ENCODE measurements at places on chromosomes 4 and X. TPM values are rescaled to one million over a fixed set of nuclear protein-coding genes. Genes with fewer than 3 reads are reported as not detected.

DNA sequence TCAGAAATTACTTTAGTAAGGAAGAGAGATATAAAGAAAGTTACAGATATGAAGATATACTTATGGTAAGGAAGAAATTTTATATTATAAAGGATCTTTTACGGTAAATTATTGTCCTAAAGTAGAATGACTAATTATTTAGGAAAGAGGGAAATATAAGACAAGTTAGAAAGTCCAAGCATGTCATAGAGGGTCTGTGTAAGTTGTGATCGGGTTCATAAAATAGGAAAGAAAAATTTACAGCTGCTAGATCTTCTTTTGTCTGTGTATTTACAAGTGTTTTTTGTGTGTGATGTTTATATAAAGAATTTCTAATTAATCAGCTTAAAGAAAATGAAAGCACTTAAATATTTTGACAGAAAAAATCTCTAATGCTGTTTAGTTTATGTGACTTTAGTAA lies 1054.9 kb upstream of the DIAPH2 start:
- no peaks in the 10 kb centered on the region for H3K27me3 ChIP-seq
- no peaks in the 10 kb centered on the region for H3K4me1 ChIP-seq
- no peak for DNase-seq
- no peak overlapping the region for H3K4me3 ChIP-seq

GRCh38 chr4:143294310-143294709 lies 42.4 kb upstream of the GAB1 start:
- no peak overlapping the region for H3K4me3 ChIP-seq
- H3K27ac ChIP-seq, result no peak overlapping the region
- H3K36me3 ChIP-seq, result no peaks in the 10 kb centered on the region
- no peaks in the 10 kb centered on the region for H3K27me3 ChIP-seq
- DNase-seq, result no peak

GRCh38 chr4:47933840-47934239 lies 19.5 kb upstream of the NFXL1 start:
- no peaks in the 10 kb centered on the region for H3K36me3 ChIP-seq
- H3K27ac ChIP-seq, result no peak overlapping the region
- DNase-seq, result no peak
- peaks cover 5% of the 10 kb centered on the region for H3K4me1 ChIP-seq

DNA sequence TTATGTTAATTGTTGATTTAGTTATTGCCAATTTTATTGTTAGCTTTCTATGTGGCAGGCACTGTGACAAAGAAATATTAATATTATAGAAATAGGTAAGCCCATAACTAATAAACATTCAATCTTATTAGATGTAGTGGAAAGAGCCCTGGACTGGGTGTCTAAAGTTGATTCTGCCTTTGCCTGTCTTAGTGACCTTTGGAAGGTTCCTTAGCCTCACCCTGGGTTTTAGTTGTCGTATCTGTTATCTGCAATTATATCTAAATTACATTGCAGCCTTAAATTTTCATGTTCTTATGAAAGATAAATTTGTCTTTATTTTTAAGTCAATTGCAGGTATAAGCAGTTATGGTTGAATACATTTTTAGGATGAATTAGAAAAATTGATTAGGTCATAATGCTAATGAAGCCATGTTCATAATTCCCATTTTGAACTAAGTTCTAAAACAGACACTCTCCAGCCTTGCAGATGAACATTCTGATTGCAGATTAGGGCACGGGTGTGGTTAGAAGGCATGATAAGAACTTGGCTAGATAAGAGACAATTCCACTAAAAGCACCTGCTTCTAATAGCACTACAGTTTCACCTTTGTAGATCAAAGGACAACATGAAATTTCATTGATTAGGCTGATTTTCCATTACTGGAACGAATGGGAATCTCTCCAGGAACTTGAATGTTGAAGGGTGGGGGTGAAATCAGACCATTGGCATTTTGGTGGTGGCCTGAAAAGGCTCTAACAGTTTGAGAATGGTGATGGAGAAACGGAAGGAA lies 17.3 kb upstream of the ENPEP start:
- H3K27ac ChIP-seq, result no peak overlapping the region
- no peaks in the 10 kb centered on the region for H3K4me1 ChIP-seq
- H3K36me3 ChIP-seq, result no peaks in the 10 kb centered on the region
- no peak overlapping the region for H3K4me3 ChIP-seq
- H3K27me3 ChIP-seq, result peaks cover 18% of the 10 kb centered on the region

DNA sequence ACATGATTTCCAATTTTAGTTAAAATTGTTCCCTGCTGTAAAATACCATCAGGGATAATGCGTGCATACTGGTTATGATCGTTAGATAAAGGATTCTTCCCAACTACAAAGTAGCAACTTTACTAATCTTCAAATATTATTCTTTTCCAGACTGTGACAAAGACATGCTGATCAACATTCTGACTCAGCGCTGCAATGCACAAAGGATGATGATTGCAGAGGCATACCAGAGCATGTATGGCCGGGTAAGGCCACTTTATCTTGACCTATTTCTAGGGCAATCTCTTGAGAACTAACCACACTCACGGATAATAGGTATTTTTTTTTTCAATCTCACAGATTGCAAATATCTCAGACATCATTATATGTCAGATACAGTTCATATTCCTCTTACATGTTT lies 47.0 kb downstream of the ANXA10 start:
- DNase-seq, result no peak
- no peaks in the 10 kb centered on the region for H3K4me1 ChIP-seq
- H3K27ac ChIP-seq, result no peak overlapping the region
- peaks cover 8% of the 10 kb centered on the region for H3K27me3 ChIP-seq
- H3K4me3 ChIP-seq, result no peak overlapping the region

DNA sequence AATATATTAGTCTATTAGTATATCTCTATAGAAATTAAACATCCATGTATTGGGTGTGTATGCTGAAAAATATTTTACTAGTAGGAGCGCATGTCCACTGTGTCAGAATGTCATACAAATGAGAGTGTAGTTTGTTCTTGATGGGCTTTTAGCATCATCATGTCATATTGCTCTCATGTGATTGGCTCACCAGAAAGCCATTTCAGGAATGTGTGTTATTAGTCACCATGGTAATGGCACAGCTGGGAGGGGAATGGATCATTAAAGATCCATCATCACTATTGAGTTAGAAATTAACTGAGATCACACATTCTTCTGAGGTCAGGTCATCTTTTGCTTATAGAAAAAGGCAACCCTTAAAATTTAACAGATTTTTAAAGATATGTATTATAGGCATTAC lies 77.3 kb downstream of the PHEX start:
- H3K27ac ChIP-seq, result no peak overlapping the region
- no peaks in the 10 kb centered on the region for H3K27me3 ChIP-seq
- H3K4me1 ChIP-seq, result peaks cover 9% of the 10 kb centered on the region
- H3K36me3 ChIP-seq, result peaks cover 15% of the 10 kb centered on the region
- H3K4me3 ChIP-seq, result no peak overlapping the region

DNA sequence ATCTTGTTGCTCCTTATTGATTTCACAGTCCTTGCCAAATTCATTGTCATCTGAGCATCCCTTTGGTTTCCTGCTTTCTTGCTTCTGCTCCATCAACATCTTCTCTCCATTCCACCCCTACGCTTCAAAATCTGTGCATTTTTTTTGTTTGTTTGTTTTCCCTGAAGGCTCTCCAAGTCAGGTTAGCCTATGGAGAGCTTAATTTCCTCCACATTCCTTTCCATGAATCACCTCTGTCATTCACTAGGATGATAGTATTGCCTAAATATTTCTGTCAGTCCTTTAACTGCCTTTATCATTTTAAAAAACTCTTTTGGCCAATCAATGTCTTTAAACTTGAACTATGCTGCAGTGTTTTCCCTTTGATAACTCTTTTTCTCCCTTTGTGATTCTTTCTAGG lies 67.7 kb downstream of the PPARGC1A start:
- DNase-seq, result no peak
- no peak overlapping the region for H3K4me3 ChIP-seq
- no peaks in the 10 kb centered on the region for H3K27me3 ChIP-seq
- H3K36me3 ChIP-seq, result no peaks in the 10 kb centered on the region

- H3K36me3 ChIP-seq, result no peaks in the 10 kb centered on the region
- peaks cover 6% of the 10 kb centered on the region for H3K27me3 ChIP-seq
- peak overlapping the region; percentile 61 for H3K4me3 ChIP-seq
- H3K27ac ChIP-seq, result no peak overlapping the region
- DNase-seq, result peak; percentile 33
Measured at GRCh38 chrX:1205681-1206611, 6.5 kb downstream of the CRLF2 start.

DNA sequence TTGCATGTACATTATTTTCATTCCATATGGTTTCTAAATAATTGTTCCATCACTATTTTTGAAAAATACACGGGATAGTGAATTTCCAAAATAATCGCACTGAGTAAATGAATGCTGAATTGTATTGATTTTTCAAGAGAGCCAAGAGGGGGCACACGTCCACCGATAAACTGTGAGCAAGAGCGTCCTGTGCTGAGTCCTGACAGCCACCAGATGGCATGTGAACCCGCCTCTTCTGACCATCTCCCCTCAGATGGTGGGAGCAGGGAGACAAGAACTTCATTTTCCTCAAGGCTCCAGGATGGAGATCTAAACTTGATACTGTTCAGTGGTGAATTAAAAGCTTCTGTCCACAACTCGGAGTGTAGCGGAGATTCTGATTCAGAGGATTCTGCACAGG lies 30.6 kb upstream of the IL9R start:
- no peak overlapping the region for H3K27ac ChIP-seq
- H3K4me1 ChIP-seq, result peaks cover 7% of the 10 kb centered on the region
- no peaks in the 10 kb centered on the region for H3K36me3 ChIP-seq
- peaks cover 20% of the 10 kb centered on the region for H3K27me3 ChIP-seq
- DNase-seq, result peak; percentile 65
- no peak overlapping the region for H3K4me3 ChIP-seq

DNA sequence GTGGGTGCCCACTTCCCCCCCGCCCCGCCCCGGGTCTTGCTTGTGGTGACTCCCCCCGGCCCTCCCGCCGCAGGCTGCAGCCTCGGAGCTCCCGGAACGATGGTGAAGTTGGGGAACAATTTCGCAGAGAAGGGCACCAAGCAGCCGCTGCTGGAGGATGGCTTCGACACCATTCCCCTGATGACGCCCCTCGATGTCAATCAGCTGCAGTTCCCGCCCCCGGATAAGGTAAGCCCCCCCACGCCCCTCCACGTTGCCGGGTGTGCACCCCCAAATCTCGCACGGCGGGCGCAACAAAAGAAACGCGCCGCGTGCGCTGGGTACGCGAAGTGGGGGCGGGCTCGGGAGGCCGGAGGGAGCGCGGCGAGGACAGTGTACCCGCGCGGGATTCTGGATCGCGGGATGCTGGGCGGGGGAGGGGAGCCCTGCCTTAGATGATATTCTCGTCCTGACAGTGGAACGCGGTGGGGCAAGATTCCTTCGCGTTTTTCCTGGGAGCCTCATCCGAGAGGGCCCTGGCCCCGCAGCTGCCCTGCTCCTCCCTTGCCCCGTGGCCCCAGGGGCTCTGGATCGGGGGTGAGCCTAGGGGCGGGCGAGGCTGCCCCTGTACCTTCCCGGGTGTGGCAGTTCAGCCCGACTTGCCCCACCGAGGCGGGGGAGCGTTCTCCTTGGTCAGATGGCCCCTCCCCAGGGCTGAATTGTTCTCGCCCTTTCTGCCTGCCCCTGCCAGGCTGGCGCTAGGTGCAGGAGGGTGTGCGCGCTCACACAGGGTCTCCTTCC lies 819 bp downstream of the NSG1 start:
- peak; percentile 45 for DNase-seq
- no peak overlapping the region for H3K27ac ChIP-seq
- H3K4me1 ChIP-seq, result peaks cover 12% of the 10 kb centered on the region
- peaks cover 11% of the 10 kb centered on the region for H3K27me3 ChIP-seq
- peak overlapping the region; percentile 60 for H3K4me3 ChIP-seq
- H3K36me3 ChIP-seq, result no peaks in the 10 kb centered on the region

DNA sequence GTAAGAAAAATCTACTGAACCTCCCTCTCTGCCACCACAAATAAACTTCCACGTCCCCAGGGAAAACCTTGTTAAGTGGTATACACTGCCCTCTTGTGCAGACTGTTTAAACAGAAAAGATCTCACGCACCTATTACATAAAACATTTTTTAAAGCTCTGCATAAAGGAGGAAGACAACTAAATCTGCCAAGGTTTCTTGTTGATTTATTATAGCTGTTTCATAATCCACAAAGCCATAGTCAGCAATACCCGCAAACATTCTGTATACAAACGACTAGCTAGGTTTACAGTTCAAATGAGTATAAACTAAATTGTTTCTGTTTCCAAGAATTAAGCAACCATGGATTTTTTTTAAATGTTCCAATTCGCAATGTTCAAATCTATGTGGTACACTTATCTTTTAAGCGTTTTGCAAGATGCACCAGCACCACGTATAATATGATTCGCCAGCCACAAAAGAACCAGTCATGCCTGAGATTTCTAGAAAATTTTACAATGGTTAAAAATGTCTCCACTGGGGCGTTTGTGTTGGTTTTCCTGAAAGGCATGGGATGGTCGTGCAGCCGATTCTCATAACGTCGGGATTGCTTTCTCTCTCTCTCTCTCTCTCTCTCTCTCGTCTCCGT lies 164.6 kb downstream of the PRKX start:
- H3K4me1 ChIP-seq, result no peaks in the 10 kb centered on the region
- peaks cover 10% of the 10 kb centered on the region for H3K27me3 ChIP-seq
- no peak overlapping the region for H3K27ac ChIP-seq
- no peaks in the 10 kb centered on the region for H3K36me3 ChIP-seq
- DNase-seq, result no peak

DNA sequence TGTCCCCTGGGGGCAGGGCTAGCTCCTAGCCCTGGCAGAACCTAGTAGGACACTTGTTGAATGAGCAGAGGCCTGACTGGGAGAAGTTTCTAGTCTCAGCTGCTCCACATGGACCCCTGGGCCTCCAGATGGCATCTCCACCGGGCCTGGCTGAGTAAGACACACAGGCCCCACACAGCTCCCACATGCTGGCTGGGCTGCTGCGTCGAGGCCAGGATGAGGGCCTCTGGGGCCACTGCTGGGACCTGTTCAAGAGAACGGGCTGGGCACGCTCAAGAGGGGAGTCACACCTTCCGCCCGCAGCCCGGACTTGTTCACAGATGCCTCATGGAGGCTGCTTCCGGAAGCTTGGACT lies 4.2 kb upstream of the HGFAC start:
- no peaks in the 10 kb centered on the region for H3K36me3 ChIP-seq
- H3K27me3 ChIP-seq, result no peaks in the 10 kb centered on the region
- no peak overlapping the region for H3K4me3 ChIP-seq
- H3K4me1 ChIP-seq, result no peaks in the 10 kb centered on the region
- H3K27ac ChIP-seq, result no peak overlapping the region
- no peak for DNase-seq

DNA sequence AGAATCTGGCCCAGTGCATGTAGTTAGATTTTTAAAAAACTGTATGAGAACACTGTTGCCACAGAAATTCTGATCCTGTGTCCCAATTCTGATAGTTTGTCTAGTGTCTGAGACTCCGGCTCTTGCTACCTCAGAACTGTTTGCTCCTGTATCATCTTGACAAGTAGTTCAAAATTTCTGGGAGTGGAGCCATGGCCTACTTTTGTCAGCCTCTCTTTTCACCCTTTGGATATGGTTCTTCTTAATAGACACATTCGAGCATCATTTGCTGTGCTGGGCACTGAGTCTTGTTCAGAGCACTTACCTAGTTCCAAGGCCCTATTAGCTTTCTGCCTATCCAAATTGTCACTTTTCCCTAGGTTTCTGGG lies 46.9 kb downstream of the ATP10D start:
- peaks cover 58% of the 10 kb centered on the region for H3K4me1 ChIP-seq
- H3K27me3 ChIP-seq, result no peaks in the 10 kb centered on the region
- DNase-seq, result no peak
- H3K4me3 ChIP-seq, result peak overlapping the region; percentile 0

KLHL2 gene
- 24.5 TPM for total RNA-seq

NALF2 gene
- 0.13 TPM for total RNA-seq

CABS1 gene
- not detected for total RNA-seq

MAMLD1 gene
- 2.0 TPM for total RNA-seq

NOX1 gene
- total RNA-seq, result not detected

MOB1B gene
- 14.9 TPM for total RNA-seq

SFRP2 gene
- not detected for total RNA-seq

CCDC110 gene
- 0.81 TPM for total RNA-seq

INTS6L gene
- total RNA-seq, result 19.9 TPM

JADE3 gene
- total RNA-seq, result 0.74 TPM

All from activated CD8-positive, alpha-beta T cell treated with anti-CD3 and anti-CD28 coated beads for 36 hours (primary cell).